ENCODE measurements at places on chromosomes 2 and 18.

- DNase-seq = no peak
These were observed 75.2 kb downstream of the MAP2 start for GRCh38 chr2:209499069-209499468.

DNA sequence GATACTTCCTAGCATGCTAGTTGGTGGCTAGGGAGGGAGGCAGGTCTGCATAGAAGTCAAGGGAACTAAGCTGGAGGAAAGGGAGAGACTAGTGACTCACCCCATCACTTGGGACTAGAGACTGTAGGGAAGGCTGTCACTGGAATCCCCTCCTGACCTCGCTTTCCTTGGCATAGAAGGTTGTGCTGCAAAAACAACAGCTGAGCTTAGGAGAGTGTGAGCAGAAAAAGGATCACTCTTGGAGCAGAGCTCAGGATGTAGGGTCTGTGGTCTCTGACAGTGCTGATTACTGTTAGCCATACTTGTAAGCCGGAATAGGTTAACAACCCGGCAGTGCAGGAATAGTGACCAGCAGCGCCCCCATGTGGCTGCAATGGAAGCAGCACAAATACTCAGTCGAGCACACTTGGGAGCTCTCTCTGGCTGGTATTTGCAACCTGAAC lies 66.9 kb upstream of the SMAD2 start:
- DNase-seq = no peak

DNA sequence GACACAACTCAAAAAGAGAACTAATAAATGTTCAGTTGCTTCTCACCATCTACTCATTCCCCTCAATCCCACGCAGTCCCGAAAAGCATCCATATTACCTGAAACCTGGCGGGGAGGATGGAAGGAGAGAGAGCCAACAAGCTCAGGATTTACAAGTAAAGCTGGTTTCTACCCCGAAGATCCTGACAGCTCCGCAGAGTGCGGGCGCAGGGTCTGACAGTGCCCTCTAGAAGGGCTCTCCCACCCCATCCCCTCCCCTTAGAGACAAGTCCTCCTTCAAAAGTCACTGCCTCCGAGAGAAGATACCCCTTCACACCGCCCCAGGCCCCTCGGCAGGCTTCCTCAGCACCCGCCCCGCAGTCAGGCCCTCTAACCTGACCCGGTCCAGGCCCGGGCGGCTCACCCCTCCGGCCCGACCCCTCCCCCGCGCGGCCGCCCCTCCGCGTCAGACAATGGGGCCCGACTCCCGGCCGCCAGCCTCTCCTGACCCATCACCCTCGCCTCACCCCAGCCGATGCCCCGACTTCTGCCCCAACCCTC lies 550 bp downstream of the RAB1A start:
- DNase-seq = peak; percentile 18

DNA sequence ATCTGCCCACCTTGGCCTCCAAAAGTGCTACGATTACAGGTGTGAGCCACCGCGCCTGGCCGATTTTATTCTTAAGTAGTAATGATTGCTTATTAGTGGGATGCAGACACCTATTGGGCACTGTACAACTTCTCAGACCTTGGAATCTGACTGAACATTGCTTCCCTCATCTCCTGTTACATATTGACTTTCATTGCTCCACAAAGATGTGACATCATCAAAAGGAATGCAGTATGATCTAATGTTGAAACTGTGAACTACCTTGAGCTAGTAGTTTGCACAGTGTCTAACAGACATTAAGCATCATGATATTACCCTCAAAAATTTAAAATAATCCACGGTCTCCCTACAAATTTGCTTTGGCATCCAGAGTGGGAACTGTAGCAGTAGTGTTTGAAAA lies 109.8 kb upstream of the SIX2 start:
- DNase-seq = no peak

DNA sequence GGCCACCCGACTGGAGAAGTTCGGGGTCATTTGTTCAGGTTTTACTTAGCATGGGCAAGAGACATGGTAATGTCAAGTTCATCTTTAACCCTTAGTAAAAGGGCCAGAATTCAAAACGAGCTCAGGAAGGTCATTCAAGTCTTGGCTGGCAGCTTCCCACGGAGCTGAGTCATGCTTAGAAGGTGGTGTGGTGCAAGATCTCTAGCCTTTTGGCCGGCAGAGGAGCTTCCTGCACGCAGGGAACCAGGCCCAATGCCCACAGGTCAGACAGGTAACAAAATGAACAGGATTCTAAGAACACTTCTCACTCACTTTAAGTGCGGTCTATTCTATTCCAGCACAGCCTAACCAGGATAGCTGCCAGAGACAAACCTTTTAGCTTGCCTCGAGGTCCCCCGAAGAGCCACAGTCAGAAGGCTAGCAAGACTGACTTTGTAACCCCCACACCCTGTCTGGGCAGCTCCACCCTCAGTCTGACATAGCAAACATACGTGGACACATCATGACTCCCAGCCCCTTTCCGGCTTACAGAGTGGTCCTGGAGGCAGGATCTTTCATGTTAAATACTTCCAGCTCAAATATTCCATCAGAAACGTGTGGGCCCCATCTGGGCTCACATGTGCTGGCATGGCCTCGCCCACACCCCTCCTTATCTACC lies 292.7 kb downstream of the BCL11A start:
- DNase-seq = no peak

GRCh38 chr18:50135903-50136302 lies 59.0 kb downstream of the MYO5B start:
- no peak for DNase-seq

DNA sequence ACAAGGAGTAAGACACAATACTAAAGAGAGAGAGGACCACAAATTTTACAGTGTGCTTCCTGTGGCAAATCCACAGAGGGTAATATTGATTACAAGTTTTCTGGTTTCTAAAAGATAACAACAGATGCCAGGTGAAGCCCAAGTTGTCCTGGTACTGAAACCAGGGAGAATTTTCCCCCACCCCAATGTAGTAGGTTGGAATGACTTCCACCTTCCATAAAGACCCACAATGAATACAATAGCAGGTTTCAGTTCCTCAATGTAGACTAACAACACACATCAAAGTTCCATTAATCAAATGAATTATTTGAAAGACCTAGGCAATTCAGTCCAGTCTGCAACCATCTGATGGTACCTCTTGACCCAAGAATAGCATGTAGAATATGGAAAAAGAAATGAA lies 44.0 kb upstream of the TMEM247 start:
- DNase-seq = no peak

GRCh38 chr2:147808520-147808919 lies 36.3 kb upstream of the ACVR2A start:
- DNase-seq = no peak

- no peak for DNase-seq
These were observed 58.1 kb downstream of the REV1 start for GRCh38 chr2:99431587-99432275.

DNA sequence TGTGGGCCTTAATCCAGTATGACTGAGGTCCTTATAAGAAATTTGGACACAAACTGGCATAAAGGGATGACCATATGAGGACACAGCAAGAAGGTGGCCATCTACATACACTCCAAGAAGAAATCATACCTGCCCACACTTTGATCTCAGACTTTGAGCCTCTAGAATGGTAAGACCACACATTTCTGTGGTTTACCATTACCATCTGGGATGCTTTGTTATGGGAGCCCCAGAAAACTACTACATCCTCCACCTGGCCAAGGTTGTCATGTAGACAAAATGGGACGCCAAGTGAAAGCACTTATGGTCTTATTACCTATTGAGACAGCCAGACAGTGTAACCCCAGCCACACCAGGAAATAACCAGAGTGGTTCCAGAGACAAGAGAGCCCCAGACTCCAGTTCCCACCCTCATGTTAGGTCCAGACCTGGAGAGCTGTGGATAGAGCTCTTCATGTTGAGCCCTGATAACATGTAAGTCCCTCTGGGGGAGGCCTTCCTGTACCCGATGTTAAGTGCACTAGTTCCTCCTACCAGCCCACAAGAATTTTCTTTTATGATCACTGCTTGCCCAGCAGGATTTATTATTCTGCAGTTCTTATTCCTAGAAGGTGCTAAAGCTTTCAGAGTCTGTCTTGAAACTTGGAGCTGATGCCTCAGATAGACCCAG lies 4.6 kb upstream of the ADD2 start:
- DNase-seq = no peak

DNA sequence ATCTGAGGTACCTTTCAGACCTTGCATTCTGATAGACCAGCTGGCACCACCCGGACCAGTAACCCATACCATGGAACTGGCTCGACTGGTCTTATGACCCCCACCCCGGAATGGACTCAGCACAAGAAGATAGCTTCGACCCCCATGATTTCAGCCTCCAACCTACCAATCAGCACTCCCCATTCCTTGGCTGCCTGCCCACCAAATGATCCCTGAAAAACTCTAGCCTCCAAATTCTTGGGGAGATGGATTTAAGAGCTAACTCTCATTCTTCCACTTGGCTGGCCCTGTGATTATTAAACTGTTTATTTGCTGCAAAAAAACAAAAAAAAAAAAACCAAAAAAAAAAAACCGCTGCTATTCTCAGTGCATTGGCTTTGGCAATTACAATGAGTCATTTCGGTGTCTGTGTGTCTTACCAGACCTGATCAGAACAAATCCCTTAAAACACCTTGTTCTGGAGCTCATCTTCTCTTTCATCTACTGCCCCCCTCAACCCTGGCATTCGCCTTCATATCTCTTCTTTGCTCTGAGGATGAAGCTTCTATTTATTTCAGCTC lies 60.1 kb upstream of the KIF5C start:
- no peak for DNase-seq

- DNase-seq = no peak
These were observed 5.7 kb downstream of the CHPF start for GRCh38 chr2:219537657-219538488.

- no peak for DNase-seq
These were observed 323.0 kb downstream of the TXNL1 start for GRCh38 chr18:56315363-56315762.

- no peak for DNase-seq
These were observed 87.8 kb downstream of the CALCRL start for GRCh38 chr2:187360286-187360685.

DNA sequence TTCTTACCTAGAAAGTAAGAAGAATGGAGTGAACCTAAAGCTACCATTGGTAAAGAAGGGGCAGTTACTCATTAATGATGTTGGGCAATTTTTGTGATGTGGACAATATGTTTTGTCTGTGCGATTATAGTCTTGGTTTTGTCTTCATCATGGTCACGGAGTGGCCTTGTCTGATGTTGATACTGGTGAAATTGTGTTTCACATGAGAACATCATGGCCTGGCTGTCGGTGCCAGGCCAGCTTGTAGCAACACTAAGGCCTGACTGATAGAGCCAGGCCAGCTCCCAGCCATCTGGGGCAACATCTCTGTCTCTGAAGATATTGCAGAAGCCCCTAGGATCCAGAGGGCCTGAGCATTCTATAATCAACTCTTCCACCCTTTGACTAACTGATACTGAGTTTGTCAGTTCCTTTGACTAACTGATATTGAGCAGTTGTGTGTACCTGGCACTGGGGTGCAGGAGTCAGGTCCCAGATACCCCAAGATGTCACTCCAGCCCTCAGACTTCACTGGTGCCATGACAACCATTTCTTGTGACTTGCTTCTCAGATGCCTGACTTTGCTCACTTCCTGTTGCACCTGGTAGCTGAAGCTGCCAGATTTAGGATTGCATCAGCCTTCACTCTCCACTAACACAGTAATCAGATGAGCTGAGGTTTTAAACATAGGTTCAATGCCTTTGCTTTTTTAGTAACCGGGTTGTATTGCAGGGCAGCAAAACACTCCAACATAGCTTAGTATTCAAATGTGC lies 62.5 kb downstream of the RPIA start:
- DNase-seq = no peak

- DNase-seq = no peak
These were observed 603 bp downstream of the ATAD2B start for GRCh38 chr2:23926290-23926749.
